Right lung (tissue), 10 donors: ENCODE measurements at places on chromosomes 4 and X. TPM values are rescaled to one million over a fixed set of nuclear protein-coding genes. Genes with fewer than 3 reads are reported as not detected.

DNA sequence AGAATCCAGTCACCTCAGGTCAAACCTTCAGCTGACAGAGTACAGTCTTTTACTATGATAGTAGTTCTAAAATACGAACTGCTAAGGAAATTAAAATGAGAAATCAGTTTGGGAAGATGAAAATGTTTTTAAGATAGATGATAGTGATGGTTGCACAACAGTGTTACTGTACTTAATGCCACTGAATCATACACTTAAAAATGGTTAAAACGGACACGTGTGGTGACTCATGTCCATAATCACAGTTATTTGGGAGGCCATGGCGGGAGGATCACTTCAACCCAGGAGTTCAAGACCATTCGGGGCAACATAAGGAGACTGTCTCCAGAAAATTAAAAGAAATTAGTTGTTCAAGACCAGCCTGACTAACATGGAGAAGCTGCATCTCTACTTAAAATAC lies 41.4 kb downstream of the ABHD18 start:
- no peak for DNase-seq

The HSFX4 gene
- not detected for polyA plus RNA-seq

- DNase-seq: no peak
Measured at GRCh38 chr4:83043801-83044407, 8.9 kb downstream of the COPS4 start.

The PABPC4L gene
- polyA plus RNA-seq: 11.7 TPM

DNA sequence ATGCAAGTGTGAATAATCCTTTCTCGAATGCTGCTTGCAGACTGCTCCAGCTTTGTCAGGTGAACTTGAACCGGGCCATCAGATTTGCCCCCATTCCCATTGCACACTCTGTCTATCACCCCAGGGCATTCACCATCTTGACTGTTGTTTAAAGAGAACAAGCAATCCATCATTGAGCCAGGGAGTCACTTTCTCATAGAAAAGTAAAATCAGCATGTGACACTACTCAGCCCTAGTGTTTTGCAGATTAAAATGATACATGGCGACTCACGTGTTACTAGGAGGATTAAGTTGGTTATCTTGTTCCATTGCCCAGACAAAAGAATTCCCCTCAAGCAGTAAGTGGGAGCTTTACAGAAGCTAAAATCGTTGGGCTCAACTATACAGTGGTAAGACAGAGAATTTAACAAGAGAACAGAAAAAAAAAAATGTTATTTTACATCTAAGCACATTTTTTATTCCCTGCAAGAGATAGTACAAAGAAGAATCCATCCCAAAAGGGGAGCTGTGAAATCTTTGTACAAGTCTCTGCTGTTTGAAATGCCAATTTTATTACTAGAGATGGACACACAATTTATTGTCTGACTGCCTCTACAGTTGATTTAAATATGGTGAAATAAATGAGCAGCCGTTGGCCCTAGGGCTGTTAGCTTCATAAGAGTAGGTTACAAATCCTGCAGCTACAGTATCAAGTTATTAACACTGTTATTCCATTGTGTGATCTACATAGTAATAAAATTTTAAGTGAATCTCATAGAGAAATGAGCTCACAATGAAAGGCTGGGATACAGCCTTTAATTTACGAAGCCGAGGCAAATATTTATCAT lies 67.5 kb downstream of the NEUROG2 start:
- no peak for DNase-seq

The GAGE12E gene
- polyA plus RNA-seq: not detected

DNA sequence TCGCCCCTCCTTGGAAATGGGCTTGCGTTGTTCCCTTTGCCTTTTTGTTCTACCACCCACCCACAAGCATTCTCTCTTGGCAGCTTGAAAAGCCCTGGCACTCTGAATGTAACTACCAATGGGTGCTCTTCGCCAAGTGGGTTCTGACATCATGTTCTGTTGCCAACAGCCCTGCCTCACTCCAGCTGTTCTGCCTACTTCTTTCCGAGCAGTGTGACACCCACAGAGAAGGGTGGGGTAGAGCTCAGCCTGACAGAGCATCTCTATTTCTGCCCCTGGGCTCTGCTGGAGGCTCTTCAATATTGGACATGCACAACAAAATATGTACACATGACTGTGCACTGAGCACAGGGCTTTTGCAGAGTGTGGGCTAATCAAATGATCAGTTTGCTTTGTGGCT lies 15.6 kb upstream of the EXOSC9 start:
- DNase-seq: no peak
